ENCODE measurements at places on chromosomes 4 and X.

- DNase-seq = no peak
Observed at GRCh38 chr4:4995908-4996265, 23.4 kb downstream of the CYTL1 start.

- no peak for DNase-seq
Observed at GRCh38 chr4:111530446-111530845, 614.8 kb upstream of the FAM241A start.

DNA sequence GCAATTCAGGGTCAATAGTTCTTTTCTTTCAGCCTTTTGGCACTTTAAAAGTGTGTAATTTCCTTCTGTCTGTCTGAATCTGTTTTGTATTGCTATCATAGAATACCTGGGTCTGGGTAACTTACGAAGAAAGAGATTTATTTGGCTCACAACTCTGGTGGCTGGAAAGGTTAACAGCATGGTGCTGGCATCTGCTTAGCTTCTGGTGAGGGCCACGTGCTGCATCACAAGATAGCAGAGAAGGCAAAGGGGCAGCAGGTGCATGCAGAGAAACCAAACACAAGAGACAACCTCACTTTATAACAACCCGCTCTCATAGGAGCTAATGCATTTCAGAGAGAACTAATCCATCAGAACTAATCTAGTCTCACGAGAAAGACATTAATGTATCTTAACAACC is 18.8 kb downstream of the RGN start:
- DNase-seq = no peak

- DNase-seq = no peak
Observed at GRCh38 chr4:77631276-77631675, 25.7 kb downstream of the CXCL13 start.

- no peak for DNase-seq
Observed at GRCh38 chr4:28883211-28883610, 1837.0 kb upstream of the PCDH7 start.

GRCh38 chr4:13535118-13535517 is 9.2 kb downstream of the NKX3-2 start:
- no peak for DNase-seq

DNA sequence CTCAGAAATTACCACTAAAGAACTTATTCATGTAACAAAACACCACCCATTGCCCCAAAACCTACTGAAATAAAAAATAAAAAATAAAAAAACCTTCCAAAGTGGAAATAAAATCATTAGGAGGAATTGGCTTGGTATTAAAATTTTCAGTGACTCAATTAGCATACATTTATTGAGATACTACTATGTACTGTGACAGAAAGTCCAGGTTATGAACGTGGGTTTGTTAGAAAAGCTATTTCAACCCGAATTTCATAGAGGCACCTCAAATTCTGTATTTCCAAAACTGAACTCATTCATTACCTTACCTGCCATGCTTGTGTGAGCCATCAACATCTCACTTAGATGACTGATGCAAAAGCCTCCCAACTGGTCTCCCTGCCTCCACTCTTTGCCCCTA is 16.8 kb downstream of the KLHL5 start:
- DNase-seq = no peak

- DNase-seq = no peak
Observed at GRCh38 chr4:183180096-183180495, 81.0 kb downstream of the WWC2 start.

- DNase-seq = no peak
Observed at GRCh38 chr4:31366041-31366440, 645.9 kb downstream of the PCDH7 start.

GRCh38 chr4:8609406-8609805 is 16.8 kb downstream of the CPZ start:
- DNase-seq = no peak

GRCh38 chr4:82123934-82124333 is 249.9 kb downstream of the HNRNPD start:
- no peak for DNase-seq

- DNase-seq = no peak
Observed at GRCh38 chr4:94856030-94856429, 98.3 kb downstream of the BMPR1B start.

GRCh38 chr4:169136330-169136729 is 126.3 kb upstream of the CBR4 start:
- no peak for DNase-seq

DNA sequence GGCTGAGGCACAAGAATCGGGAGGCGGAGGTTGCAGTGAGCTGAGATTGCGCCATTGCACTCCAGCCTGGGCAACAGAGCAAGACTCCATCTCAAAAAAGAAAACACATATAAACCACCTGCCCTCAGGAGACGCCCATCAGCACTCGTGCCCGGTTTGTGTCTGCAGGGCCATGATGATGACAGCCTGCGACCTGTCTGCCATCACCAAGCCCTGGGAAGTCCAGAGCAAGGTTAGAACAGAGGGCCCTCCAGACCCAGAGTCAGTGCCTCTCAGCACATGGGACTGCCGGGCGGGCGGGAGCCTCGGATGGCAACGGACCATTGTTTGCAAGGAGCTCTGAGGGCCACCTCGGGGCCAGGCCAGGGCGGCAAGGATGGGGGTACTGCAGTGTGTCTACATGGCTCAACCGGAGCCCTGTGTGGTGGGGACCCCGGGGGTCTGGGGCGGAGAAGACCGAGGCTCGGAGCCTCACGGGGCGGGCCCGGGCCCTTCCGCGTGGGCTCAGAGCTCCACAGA is 9.3 kb downstream of the ATP5ME start:
- DNase-seq = no peak

DNA sequence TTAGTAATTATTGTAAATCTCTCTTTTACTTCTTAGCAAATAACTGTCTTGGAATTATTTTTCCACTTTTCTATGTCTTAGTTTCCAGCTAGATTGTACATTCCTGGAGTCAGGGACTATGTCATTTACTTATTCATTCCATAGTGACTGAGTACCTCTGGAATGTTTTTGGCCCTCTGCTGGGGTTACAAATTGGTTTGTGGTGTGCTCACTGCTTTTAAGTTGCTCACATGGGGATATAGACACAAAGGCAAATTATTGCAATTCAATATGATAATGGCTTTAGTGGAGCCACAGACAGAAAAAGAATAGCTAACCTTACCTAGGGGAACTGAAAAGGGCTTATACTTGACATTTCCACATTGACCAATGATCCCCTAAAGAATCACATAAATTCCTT is 63.7 kb upstream of the PDGFRA start:
- no peak for DNase-seq

GRCh38 chrX:12139934-12140611 is 1.8 kb downstream of the FRMPD4 start:
- DNase-seq = no peak

GRCh38 chr4:95532305-95532704 is 16.5 kb downstream of the UNC5C start:
- DNase-seq = no peak

DNA sequence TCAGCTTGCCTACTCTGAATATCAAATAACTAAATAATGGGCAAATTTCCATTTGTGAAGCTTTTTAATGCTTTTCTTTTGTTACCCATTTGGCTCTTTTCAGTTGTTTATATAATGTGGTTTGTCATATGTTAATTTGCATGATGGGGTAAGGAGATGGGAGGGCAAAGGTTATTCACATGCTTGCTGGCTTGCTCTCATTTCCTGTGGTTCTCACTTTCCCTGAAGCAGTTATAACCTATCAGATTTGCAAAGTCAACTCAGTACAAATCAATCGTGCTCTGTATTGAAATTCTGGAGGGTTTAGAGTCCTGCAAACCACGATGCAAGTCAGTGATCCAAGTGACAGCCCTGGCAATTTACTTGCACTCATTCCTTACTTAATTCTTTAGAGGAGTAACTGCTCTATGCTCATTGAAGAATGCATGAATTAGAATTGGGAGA is 711.2 kb downstream of the ADGRL3 start:
- DNase-seq = no peak

GRCh38 chrX:22739276-22739675 is 260.5 kb upstream of the DDX53 start:
- no peak for DNase-seq

- DNase-seq = no peak
Observed at GRCh38 chrX:119502727-119503483, 34.7 kb downstream of the SLC25A5 start.

DNA sequence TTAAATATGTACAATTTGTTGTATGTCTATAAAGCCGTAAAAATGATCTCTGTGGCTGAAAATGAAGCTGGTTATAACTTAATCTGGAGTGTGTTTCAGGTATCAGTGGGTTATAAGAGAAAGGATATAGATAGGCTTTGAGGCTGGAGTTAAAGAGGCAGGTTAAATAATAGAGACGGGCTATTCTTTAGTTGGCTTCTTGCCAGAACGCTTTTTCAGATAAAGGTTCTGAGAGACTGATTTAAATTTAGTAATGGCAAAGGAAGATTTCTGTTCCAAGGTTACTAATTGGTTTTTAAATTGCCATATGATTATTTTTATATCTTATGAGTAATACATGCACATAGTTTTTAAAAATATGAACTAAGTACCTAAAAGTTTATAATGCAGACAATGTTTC is 117.4 kb downstream of the AWAT2 start:
- DNase-seq = no peak

DNA sequence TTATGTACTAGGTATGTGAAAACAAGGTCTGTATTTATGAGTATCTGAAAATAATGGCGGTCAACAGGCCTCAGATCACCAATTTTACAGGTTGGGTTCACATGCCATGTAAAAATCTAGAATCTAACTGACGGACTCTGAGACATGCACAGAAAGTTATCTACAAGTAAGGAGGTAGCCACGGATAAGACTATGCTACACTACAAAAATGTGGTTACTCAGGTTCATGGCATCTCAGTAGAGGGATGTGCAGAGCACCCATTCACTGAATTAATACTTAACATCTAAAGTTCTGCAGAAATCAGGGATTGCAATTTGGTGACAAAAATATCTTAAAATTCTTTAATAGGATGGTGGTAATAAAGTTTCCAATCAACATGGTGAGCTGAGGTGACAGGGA is 155.9 kb downstream of the APBB2 start:
- DNase-seq = no peak

- DNase-seq = no peak
Observed at GRCh38 chr4:142016031-142016430, 379.6 kb downstream of the IL15 start.

DNA sequence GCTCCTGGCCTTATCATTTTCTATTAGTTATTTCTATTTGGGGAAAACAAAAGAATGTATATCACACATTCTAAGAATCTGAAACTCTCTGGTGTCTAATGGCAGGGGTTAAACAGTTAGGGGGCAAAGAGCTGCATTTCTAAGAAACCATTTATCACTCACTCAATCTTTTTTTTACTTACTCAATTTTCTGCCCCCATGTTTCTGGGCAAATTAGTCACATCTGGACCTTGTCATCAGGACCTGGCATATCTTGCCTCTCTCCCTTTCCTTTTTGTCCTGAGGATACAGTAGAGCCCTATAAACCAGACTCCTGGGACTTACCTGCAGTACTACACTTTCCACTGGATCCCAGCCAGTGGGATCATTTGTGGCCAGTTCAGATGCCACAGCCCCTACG is 89.1 kb downstream of the ANXA3 start:
- DNase-seq = no peak

- no peak for DNase-seq
Observed at GRCh38 chrX:27186671-27187070, 276.5 kb downstream of the PPP4R3C start.

DNA sequence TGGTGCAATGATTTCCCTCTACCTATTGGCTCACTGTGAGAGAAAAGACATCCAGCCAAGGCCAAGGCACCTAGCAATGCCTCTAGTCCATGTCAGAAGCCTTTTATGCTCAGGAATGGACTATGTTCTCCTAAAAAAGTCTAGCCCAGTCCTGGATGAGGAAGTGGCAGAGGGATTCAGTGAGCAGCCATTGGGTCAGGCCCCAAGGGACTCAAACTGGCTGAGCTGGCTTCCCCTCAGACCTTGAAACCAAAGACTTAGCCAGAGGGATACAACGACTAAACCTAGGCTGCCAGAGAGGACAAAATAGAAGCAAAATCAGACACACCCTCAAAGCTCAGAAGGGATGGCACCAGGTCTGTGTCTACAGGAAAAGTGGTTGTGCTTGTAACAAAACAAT is 49.1 kb downstream of the ARHGEF9 start:
- DNase-seq = no peak

- no peak for DNase-seq
Observed at GRCh38 chr4:42627885-42628646, 28.8 kb downstream of the ATP8A1 start.

- no peak for DNase-seq
Observed at GRCh38 chr4:126409746-126410145, 1095.0 kb downstream of the FAT4 start.

DNA sequence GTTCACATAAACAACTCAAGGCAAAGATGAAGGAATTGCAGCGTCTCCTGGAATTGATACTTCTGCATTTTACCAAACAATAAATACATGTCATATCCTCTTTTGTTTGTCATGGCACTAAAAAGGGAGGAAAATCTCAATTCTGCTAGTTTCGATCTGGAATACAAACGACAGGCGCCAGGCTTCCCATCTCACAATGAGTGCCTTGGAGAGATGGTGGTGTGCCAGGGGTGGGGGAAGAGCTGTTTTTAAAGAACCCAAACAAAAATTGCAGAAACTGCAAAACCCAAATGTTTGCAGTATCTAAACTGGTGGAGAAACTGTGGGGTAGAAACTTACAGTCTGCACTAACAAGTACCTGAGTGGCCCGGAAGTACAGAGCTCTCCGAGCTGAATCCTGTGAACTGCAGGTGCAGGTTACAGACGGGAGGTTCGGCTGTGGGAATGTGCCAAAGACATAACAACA is 53.0 kb upstream of the KLF3 start:
- DNase-seq = no peak

- DNase-seq = no peak
Observed at GRCh38 chr4:3291969-3292570, 751 bp upstream of the RGS12 start.

DNA sequence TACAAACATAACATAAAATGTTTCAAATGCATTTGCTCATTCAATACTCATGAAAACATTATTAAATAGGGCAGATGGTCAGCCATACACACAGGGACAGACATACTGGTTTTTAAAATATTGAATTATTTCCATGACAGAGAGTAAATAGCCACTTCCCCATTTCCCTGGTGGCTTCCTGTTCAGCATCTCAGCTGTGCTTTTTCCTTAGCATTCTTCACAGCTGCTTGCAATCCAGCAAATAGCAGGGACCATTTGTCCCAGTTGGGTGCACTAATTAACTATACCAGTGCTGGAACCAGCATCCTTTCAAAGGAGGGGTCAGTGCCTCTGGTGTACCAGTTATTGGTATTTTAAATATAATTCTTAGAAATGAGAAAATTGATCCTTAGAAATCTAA is 964.7 kb downstream of the RAB28 start:
- DNase-seq = no peak

- no peak for DNase-seq
Observed at GRCh38 chr4:126306152-126306869, 991.6 kb downstream of the FAT4 start.

DNA sequence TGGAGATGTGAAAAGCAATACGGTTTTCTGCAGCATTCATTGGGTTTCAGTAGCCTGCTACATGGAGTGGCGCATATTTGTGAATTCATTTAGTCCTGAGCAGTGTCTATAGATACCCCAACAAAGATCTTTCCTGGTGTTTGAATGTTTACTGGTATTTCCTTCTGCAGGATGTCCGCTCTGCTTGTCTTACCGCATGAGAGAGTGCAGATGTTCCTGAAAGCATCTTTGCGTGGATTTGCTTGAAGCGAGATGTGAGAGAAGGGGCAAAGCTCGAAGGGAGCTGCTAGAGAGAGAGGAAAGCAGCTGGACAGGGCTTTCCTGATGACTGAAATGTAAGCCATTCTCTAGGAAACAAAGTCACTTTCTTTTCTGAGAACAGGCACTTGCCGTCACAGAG is 40.9 kb upstream of the GYPA start:
- no peak for DNase-seq

GRCh38 chrX:49192722-49193328 is 6.7 kb upstream of the PRICKLE3 start:
- no peak for DNase-seq

GRCh38 chr4:172818901-172819300 is 349.7 kb upstream of the GALNT7 start:
- no peak for DNase-seq

All from stimulated activated CD4-positive, alpha-beta T cell treated with anti-CD3 and anti-CD28 coated beads, Interleukin-15, amount 100 ng/mL, for 1 hour (primary cell).